Activated T-cell treated with anti-CD3 and anti-CD28 coated beads for 48 hours (primary cell): ENCODE measurements at places on chromosomes 11 and 22.

- no peak for DNase-seq
Observed at GRCh38 chr22:20576445-20576816, 69.0 kb downstream of the MED15 start.

DNA sequence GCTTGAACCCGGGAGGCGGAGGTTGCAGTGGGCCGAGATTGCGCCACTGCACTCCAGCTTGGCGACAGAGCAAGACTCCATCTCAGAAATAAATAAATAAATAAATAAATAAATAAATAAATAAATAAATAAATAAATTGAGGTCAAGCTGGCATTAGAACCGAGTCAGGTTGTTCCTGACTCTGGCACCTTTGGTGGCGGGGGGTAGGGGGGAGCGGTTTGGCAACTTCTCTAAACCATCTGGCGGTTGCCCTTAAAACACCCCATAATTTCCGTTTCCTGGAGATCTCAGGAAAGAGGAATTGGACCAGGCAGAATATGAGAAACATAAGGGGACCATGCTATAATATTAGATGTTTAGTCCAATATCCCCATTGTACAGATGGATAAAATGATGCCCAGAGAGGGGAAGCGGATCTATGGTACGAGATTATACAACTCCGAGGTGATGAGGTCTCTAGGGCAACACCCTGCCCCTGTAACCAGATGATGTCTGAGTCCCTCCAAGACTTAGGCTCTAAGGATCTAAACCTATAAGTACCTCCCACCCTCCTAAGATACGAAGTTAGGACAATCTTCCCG is 785 bp downstream of the CLPB start:
- DNase-seq: no peak

DNA sequence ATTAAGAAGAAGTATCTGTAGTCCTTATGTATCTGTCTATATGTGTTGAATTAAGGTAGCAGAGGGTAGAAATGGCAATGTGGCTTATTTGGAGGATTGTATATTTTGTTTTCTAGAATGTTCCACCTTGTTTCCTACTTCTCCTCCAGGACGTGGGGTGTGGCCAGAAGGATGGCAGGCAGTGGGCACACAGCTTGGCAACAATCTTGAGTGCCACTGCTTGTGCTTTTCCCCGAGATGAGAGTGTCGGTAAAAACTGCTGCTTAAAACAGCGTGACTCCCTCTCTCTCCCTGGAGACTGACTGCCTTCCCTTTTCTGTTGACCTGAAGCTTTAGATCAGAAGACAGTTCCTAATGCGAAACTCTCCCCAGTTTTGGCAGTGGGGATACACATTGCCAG is 61.2 kb downstream of the FAT3 start:
- DNase-seq: no peak

GRCh38 chr11:134041349-134041748 is 27.5 kb upstream of the JAM3 start:
- DNase-seq: no peak

DNA sequence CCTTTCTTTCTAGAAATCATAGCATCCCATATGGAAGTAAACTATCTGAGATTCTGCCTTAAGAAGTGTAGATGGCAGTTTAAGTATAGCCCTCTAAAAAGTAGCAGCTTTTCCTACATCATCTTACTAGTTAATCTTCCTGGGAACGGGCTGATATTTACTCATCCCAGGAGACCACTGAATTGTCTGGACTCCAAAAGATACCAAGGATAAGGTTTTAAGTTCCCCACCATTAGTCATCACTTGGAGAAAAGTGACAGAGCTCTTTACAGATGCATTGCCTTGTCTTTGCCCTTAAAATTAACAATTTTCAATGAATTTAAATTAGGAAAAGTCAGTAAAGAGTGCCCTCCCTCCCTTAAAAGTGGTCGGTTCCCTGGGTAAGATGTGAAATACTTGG is 129.5 kb downstream of the MAML2 start:
- DNase-seq: no peak

GRCh38 chr22:46467006-46467405 is 70.4 kb downstream of the CELSR1 start:
- DNase-seq: no peak

GRCh38 chr22:19806213-19807160 is 45.9 kb downstream of the TBX1 start:
- DNase-seq: no peak

DNA sequence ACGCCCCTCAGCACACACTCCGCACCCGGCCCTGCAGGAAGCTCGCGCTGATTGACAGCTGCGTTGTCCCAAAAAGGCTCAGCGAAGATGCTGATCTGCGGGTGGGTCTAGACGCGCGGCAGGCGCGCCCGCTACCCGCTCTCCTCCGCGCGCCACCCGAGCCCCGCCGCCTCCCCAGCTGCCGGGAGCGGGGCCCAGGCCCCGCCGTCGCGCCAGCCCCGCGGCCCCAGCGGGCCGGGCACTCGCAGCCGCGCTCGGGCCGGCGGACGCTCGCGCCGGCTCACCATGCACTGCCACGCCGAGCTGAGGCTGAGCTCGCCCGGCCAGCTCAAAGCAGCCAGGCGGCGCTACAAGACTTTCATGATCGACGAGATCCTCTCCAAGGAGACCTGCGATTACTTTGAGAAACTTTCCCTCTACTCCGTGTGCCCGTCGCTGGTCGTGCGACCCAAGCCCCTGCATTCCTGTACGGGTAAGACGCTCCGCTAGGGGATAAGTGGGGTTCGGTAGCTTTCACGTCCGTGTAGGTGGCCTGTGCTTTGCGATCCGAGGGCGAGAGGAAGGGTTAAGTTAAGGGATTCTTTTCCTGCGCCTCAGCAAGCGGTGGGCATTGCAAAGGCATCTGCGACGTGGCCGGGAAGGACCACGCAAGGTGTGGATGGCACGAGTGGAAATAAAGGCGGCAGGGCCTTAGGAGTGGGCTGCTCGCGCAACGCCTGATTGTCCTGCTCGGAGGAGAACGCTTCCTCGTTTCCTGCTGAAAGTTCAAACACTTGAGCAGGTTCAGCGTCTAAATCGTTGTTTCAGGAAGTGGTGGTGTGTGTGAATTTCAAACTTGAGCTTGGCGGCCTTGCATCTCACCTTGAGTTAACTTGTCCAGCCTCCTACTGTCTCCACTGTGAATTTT is at the start of gene BARX2:
Gene BARX2 (plus strand): TSS at position 98 of the 907 bp plus-strand sequence. CDS start 188 bp downstream, at position 286.
- peak; percentile 39 for DNase-seq

- no peak for DNase-seq
Observed at GRCh38 chr11:24833573-24833972, 336.7 kb downstream of the LUZP2 start.

GRCh38 chr22:50184004-50184901 is 1.5 kb upstream of the TRABD start:
- no peak for DNase-seq

- no peak for DNase-seq
Observed at GRCh38 chr22:40281717-40282116, 64.6 kb upstream of the ADSL start.

DNA sequence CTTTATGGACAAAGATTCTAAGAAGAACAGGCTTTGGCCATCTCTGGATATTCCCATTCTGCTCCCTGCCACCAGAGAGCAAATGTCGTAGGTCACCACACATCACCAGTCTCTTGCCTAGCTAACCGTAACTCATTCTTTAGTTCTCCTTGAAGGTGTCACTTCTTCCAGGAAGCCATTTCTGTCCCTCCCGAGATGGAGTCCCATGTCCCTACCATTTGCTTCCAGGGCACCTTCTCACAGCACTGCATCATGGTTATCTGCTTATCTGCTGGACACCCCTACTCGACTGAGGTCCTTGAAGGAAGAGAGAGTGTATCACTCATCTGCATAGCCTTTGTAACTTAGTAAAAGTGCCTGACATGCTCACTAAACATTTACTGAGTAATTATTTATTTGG is 47.6 kb downstream of the FAM83F start:
- DNase-seq: no peak

DNA sequence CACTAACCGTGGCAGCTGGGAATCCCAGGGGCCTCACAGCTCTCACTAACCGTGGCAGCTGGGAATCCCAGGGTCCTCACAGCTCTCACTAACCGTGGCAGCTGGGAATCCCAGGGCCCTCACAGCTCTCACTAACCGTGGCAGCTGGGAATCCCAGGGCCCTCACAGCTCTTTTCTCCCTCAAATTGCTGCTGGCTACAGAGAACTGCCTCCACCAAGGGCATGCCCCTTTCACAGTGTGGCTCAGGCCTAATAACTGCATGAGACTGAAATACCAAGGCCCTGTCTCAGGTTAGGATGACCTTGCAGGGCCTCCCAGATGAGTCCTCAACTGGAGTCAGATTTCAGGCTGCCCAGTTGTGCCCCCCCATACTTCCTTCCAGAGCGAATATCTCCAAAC is 35.1 kb upstream of the GGTLC2 start:
- DNase-seq: no peak

DNA sequence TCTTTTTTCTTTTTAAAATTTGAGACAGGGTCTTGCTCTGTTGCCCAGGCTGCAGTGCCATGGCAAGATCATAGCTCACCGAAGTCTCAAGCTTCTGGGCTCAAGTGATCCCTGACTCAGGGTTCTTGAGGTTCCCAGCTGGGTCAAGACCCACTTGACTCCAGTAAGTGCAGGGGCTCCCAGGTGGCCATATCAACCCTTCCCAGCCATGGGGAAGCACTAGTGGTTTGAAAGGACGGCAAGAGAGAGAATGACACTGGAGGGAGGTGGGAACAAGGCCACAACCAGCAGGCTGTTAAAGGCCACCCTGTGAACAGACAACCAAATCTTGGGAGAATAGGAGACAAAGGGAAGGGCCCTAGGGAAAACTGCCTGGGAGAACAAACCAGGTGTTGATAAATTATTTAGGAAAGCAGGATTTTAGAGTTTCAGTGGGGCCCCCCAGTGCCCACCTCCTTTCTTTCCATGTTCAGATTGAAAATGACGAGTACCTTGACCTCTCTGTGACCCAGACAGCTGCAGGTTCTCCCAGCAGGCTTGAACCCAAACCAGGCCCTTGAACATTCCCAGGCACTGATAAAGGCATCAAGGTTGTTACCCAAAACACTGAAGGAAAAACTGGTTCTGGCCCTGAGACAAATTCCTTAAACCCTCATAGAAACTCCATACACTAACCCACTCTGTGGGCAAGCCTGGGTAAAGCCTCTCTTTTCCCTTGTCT is 28.8 kb downstream of the KLHL22 start:
- DNase-seq: no peak

GRCh38 chr11:76640501-76640900 is 30.0 kb downstream of the LRRC32 start:
- no peak for DNase-seq

GRCh38 chr11:94860333-94860732 is 92.2 kb downstream of the AMOTL1 start:
- DNase-seq: no peak

- DNase-seq: no peak
Observed at GRCh38 chr11:115698243-115698642, 194.0 kb upstream of the CADM1 start.

GRCh38 chr11:47946682-47947559 is 33.4 kb upstream of the PTPRJ start:
- no peak for DNase-seq

DNA sequence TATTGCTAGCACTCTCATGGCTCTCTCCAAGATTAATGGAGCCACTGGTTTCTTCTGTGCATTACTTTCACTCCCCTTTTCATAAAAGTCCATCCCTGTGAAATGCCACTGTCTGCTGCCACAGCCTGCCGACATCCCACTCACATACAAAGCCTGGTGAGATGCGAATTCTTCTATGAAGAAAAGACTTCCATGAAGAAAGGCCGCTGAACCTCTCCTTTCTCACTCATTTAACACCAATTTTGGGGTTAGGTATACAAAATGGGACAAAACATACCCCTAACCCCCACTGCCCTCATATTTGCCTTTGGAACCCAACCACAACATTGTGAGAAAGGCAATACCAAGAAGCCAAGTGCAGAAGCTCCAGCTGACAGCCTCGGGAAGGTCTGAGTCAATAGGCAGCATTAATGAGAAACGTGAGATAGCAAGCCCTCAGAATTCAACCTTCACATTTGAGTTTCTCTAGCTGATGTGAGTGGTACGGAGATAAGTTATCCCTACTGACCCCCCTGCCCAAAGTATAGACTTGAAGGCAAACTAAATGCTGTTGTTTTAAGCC is 156.4 kb downstream of the ATG16L2 start:
- DNase-seq: no peak

- DNase-seq: no peak
Observed at GRCh38 chr11:15670520-15671070, 555.9 kb downstream of the INSC start.

DNA sequence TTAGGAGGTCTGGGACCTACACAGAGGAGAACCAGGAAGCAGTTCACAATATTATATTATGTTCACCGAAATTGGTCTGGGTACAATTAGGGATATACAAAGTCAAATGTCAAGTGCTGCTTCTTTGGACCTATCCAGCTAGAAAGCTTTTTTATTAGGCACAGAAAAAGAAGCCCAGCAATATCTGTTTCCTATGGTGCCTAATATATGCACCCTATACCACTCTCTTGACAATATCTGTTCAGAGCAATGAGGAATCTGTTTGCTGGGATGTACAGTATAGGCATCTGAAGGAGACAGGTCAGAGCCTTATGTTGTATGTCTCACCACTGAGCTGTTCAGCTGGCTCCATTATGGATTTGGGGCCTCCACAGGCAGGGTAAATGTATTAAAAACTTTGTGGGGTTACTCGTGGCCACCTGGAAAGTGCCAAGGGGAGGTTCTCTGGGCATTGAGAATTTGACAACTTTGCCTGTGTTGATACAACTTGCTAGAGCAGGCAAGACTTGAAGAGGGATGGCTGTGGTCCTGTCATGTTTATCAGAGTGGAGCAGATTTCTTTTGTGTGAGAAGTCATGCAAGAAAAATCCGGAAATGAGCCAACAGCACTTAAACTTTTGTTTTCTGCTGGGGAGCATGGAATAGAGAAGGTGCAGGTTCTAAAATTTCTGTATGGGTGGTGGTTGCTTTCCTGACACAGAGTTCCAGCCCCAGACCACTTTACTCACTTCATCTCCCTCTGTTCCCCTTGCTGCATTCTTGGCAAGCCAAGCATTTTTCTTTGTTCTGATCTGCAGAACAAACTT is 10.1 kb downstream of the STIM1 start:
- no peak for DNase-seq

- no peak for DNase-seq
Observed at GRCh38 chr11:3954448-3955298, 99.2 kb downstream of the STIM1 start.

- DNase-seq: no peak
Observed at GRCh38 chr11:110525883-110526282, 96.1 kb downstream of the FDX1 start.

DNA sequence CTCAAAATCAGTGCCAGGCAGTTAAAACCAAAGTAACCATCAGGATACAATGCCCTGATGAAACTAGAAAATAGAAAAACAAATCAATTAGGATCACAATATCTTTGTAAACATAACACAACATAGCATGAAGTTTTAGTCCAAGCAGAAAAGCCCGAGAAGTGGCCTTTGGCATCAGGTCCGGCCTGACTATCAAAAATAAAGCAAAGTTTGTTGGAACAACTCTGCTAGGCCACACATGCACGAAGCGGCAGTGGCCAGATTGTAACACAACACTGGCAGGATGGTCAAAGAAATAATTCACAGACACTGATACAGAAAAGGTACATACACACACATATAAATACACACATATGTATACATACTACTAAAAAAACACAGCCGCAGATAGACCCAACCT is 26.9 kb downstream of the CDON start:
- no peak for DNase-seq
